ENCODE measurements at places on chromosomes 1 and 21.

GRCh38 chr1:3148171-3148570, 79.2 kb downstream of the PRDM16 start:
- no peak for DNase-seq

- DNase-seq, result peak; percentile 11
Observed at GRCh38 chr21:41610042-41610839, 102.3 kb upstream of the TMPRSS2 start.

DNA sequence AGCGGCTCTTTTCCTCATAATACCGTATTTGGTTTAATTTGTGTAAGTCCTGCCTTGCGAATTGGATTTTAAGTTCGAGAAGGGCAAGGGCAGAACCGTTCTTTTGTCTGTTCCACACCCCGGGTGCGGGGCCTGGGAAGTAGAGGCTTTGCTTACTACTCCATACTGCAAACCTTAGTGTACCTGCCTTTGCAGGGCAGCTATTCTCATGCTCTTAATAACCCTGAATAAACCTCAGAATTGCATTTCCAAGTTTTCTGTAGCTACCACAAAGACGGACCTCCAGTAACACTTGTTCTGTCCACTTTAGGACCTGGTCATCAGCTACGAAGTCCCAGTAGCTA, 657 bp upstream of the HNRNPU start:
- DNase-seq, result peak; percentile 14

DNA sequence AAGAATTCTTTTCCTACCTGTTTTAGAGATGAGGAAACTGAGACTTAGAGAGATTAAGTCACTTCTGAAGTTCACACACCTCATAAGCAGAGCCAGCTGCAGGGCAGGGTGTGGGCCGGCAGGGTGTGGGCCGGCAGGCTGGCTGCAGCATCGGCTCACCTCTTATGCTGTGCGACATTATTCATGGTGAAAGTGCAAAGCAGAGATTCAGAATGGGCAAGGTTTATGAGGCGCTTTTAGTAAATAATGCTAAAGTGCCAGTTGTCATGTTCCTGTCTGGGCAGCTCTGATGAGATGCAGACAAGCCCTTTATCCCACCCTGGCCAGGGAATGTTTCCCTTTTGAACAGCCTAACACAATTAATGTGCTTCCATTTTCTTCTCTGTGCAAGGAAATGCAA, 14.6 kb downstream of the MAB21L3 start:
- DNase-seq, result no peak

DNA sequence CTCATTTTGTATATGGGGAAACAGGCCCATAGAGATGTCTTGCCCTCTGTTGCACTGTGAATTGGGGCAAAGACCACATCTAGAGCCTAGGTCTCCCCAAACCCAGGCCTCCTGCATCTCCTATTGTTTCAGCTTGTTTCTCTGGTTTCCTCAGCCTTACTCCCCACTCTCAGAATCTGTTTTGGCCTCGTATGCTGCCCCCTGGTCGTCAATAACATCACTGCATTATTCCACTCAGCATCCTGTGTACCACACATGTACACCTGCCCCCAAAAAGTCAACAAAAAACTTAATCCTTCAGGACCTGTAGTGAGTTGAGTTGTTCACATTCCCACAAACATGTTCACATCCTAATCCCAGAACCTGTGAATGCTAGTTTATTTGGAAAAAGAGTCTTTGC, 184.8 kb downstream of the BRINP2 start:
- DNase-seq, result peak; percentile 18

DNA sequence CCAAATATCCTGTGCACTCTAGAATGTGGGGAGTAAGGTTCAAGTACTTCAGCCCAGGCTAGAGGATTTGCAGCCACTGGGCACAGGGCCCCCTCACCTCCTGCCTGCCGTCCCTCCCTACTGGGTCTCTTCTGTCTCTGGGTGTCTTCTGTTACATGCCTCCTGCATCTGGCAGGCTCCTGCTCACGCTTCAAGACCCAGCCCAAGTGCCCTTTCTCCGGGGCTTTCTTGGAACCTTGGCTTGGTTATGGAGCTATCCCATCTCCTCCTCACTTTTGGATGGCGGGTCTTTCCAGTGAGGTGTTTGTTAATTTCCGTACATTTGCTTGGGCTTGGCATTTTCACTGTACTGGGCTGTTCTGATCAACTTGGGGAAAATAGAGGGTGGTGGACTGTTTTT, 129.0 kb downstream of the GALNT2 start:
- no peak for DNase-seq

- no peak for DNase-seq
Observed at GRCh38 chr1:203519053-203519840, 25.3 kb downstream of the OPTC start.

Measured in urothelium cell line (cell line).